CD14-positive monocyte (primary cell): ENCODE measurements at places on chromosomes 1 and 21.

GRCh38 chr1:226629210-226629895 lies 80.8 kb downstream of the STUM start:
- no peak for DNase-seq

DNA sequence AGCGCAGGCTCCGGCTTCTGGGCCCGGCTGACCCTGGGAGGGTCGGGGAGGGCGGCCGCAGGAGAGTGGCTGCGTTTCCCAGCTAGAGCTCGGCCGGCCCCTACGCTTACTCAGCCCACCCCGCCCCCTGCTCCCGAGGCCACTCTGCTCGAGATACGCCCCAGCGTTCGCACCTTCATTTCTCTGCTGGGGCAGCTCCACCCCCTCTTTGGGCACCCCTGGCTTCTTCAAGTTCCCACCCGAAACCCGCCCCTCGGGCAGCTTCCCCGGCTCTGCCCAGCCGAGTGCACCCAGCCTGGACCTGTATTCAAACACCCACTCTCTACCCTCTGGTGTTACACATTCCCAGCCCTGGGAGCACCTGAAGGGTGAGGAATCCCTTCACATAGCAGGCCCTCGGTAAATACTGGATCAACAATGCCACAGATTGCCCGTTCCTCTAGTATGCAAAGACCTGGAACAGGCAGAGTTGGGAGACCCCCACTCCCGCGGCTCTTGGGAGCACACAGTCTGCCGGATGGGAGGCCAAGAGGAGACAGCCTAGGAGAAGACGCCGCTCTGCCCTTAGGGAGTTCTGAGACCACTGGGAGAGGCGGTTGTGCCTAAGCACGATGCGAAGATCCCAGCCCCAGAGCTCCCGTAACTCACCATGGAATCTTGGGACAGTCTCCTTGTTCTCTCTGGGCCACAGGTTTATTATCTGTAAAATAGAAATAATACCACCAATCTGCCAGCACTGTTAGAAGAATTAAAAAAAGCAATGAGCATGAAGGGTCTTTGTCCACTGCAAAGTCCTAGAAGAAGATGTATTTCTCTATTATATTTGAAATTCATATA lies 566 bp upstream of the PAQR7 start:
- no peak for DNase-seq

DNA sequence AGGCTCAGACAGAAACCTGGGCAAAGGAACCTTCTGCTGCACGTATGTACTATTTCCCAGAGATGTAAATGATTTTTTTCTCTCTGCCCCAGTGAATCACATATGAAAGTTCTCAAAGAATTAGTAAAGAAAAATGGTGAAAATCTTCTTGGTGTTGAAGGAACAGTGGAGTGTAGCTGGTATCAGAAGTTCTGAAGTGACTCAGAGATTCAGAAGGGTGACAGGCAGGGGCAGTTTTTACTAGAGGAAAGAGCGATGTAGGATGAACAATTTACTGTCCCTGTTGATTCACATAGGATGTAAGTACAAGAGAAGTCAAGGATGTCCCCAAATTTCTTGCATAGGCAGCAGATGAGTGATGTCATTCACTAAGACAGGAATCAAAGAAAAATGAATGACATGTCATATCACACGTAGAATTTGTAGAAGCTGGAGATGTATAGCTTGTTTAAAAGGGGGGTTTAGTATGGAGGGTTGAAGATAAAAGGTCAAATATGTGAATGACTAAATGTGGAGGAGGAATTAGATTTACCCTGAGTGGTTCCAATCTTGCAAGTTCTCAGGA lies 26.4 kb downstream of the WLS start:
- DNase-seq, result no peak

DNA sequence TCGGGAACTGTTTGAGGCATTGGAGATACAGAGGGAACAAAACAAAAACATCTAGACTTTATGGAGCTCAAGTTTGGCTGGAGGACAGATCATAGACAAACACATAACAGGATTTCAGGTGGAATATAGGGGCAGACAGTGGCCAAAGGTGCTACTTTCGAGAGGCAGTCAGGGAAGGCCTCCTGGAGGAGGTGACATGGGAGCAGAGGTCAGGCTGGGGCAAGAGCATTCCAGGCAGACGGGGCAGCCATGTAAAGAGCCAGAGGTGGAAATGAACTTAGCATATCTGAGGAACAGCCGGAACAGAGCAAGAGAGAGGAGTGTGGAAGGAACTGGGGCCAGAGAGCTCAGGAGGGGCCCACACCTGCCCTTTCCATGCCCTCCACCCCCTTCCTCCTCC lies 122.3 kb downstream of the DMRTB1 start:
- DNase-seq, result no peak

DNA sequence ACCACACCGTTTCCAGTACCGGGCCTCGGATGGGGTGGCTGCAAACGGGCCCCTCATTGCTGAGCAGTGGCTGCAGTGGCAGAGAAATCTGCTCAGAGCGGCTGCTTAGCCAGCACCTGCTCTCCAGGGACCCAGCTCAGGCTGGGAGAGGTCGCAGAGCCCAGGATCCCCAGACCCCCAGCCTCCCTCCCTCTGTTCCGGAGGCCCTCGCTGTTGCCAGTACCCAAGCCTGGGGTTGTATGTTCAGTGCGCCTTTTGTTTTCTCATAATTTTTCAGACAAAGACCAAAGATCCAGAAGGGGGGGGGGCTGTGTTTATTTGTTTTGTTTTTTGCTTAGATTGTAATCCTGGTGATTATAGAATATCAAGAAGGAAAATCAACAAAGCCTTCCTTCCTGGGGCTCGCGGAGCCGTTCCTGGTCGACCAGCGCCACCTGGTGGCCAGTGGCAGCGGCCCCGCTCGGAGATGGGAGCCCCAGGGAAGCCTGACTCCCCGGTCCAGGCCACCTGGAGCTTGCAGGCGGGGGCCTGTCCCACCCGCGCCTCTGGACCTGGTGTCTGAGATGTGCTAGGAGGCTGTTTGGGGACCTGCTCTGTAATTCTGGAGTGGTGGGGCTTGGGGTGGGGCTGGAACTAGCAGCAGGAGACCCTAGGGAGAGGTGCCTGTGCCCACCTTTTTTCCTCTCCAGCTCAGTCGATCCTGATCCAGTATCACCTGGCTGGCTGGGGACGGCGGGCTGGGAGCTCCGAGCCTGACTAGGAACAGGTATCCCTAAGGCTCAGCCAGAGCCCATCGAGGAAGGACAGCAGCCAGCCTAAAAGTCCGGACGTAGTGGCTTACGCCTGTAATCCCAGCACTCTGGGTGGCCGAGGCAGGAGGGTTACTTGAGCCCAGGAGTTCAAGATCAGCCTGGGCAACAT lies 123.9 kb upstream of the VAMP3 start:
- DNase-seq, result peak; percentile 19

- no peak for DNase-seq
These were observed 59.2 kb downstream of the TIAM1 start for GRCh38 chr21:31284797-31285397.

DNA sequence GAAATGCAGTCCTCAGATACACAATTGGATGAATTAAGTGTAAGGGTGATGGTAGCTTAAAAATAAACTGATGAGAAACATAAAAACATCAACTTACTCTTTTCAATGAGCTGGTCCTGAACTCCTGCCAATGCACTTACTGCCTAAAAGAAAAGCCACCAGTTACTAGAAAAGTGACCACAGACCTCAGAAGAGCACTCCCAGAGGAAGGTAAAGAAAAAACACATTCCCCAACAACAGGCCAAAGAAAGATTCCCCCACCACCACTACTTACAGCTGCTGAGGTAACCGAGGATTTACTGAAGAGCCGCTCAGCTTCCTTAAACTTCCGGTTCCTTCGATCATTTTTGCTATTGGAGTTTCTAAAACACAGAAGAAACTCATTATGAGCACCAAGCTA lies 5.4 kb downstream of the MEAF6 start:
- no peak for DNase-seq

DNA sequence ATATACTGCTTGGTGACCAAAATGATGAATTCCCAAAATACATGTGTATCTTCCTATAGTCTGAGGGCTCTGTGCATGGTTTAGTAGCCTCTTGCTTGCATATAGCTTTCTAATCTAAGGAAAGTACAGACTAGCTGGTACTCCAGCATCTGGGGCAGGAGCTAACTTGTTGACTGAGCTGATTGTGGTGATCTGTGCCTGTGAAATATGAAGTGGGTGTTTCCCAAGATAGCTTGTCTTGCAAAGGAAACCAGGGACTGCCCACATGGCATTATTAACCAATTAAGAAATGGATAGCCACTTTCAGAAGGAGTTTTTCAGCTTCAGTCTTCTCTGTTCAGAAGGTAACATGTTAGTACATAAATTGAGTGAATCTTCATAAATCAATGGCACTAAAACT lies 219.8 kb downstream of the NEGR1 start:
- no peak for DNase-seq

- DNase-seq, result no peak
These were observed 78.1 kb upstream of the COX20 start for GRCh38 chr1:244757091-244757939.

- no peak for DNase-seq
These were observed 264.5 kb downstream of the OLFM3 start for GRCh38 chr1:101732261-101732660.
